MCF 10A (cell line): ENCODE measurements at places on chromosomes 11 and 22.

DNA sequence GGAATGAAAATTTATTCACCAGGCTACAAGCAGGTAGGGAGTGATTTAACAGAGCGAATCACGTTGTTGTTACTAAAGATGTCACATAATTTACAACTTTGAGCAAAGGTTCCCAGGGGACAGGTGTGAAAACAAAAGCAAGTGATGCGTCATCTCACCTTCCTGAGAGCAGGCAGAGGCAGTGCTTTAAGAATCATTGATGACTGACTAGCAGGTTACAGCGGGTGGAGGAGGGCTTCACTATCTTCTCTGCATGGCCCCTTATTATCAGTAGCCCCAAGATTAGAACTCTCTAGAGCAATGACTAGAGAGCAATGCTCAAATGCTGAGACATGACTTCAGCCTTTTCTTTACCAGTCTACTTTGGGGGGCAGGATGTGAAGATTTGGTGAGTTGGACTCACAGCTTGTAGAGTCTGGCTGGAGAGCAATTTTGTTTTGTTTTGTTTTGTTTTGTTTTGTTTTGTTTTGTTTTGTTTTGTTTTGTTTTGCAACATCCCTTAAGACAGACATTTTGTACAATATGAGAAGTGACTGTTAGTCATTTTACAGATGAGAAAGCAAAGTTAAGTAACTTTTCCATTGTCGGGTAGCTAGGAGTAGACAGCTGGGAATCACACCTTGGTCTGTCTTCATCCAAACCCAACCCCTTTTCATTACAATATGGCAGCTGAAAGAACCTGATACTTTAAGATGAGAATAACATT lies 84.8 kb downstream of the SLC1A2 start:
- H3K36me3 ChIP-seq = no peaks in the 10 kb centered on the region
- H3K4me3 ChIP-seq = no peak overlapping the region
- H3K4me1 ChIP-seq = peaks cover 23% of the 10 kb centered on the region
- no peaks in the 10 kb centered on the region for H3K27me3 ChIP-seq
- H3K27ac ChIP-seq = peak overlapping the region; percentile 44

GRCh38 chr11:112355726-112356125 lies 95.1 kb upstream of the PLET1 start:
- peak; percentile 85 for DNase-seq
- no peaks in the 10 kb centered on the region for H3K4me1 ChIP-seq
- no peaks in the 10 kb centered on the region for H3K36me3 ChIP-seq
- H3K4me3 ChIP-seq = no peak overlapping the region
- no peaks in the 10 kb centered on the region for H3K27me3 ChIP-seq
- H3K27ac ChIP-seq = no peak overlapping the region

DNA sequence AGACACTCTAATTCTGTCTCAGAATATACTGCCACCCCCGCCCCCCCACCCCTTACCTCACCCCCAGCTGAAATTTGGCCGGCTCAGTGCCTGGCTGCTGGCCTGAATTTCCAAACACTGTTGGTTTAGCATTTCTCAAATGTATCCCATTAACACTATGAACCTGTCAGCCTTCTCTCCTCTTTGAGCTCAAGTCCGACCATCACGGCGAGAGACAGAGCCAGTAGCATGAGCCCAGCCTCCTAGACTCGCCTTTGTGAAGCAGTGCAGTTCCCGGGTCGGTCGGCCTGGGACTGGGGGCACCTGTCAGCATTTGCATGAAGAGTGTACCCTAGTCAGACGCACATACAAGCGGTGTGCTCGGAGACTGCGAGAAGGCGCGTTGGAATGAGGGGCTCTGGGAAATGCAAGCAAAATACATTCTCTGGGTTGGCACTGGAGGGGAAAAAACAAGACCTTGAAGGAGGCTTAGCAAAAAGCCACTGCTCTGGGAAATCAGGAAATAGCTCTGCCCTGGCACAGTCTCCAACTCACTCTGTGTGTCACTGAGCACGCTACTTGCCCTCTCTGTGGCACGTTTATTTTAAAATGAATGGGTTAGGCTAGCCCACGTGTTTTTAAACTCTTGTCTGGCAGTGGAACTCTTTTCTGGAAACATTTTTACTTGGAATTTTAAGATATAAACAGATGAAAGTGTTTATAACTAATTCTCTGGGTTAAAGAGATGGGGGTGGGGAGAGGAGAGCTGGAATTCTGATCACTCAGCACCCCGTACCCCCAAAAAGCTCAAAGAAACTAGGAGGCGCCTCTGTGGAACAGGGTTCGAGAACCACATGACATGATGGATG lies 108.3 kb downstream of the TIMP3 start:
- no peak overlapping the region for H3K27ac ChIP-seq
- H3K27me3 ChIP-seq = no peaks in the 10 kb centered on the region
- H3K4me3 ChIP-seq = no peak overlapping the region
- no peaks in the 10 kb centered on the region for H3K36me3 ChIP-seq
- H3K4me1 ChIP-seq = no peaks in the 10 kb centered on the region
- no peak for DNase-seq

- no peak within 1 kb of the TSS for H3K4me3 ChIP-seq
- H3K27ac ChIP-seq = no peak within 1 kb of the TSS
- H3K36me3 ChIP-seq = no peaks in the 10 kb centered on the region
- peaks cover 14% of the 10 kb centered on the region for H3K4me1 ChIP-seq
Measured at GRCh38 chr11:46277622-46278386, at the start of gene CREB3L1. Gene CREB3L1, plus strand, starts transcription at chr11:46277662. Its CDS starts 450 bp downstream, at chr11:46278112.

GRCh38 chr22:19244600-19245352 lies 46.7 kb downstream of the CLTCL1 start:
- peaks cover 52% of the 10 kb centered on the region for H3K36me3 ChIP-seq
- no peak overlapping the region for H3K27ac ChIP-seq
- no peaks in the 10 kb centered on the region for H3K27me3 ChIP-seq
- no peaks in the 10 kb centered on the region for H3K4me1 ChIP-seq

DNA sequence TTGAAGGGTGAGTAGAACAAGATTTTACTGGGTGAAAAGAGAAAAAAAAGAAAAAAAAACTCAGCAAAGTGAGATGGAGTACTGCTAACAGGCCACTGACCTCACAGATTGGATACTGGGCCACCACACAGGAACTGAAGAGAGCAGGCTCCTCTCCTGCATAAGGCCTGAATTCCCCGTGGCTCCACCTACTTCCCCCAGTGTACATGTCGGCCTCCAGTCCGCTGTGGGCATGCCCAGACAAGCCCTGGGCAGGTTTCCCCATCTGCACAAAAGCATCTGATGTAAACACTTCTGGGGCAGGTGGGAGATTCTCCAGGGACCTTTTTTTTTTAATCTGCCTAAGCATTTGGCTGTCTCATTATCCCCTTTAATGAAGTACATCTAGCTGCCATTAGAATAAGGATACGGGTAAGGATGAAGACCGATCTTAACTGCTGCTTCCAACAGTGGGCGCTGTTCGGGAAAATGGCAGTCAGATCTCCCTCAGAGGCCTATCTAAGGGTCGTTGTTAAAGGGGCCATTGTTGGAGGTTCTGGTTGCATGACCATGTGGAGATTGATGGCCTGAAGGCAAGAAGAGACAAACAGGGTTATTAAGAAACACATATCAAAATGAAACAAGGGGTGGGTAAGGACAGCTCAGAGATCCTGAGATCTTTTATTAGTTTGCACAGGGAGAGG lies 48.5 kb downstream of the MS4A13 start:
- no peaks in the 10 kb centered on the region for H3K27me3 ChIP-seq
- H3K4me3 ChIP-seq = no peak overlapping the region
- H3K27ac ChIP-seq = peak overlapping the region; percentile 76
- no peaks in the 10 kb centered on the region for H3K4me1 ChIP-seq
- H3K36me3 ChIP-seq = peaks cover 4% of the 10 kb centered on the region

- H3K36me3 ChIP-seq = peaks cover 16% of the 10 kb centered on the region
- DNase-seq = no peak
- no peak overlapping the region for H3K27ac ChIP-seq
- no peak overlapping the region for H3K4me3 ChIP-seq
- peaks cover 5% of the 10 kb centered on the region for H3K4me1 ChIP-seq
- no peaks in the 10 kb centered on the region for H3K27me3 ChIP-seq
Measured at GRCh38 chr11:46601129-46601528, 7.3 kb upstream of the AMBRA1 start.

GRCh38 chr22:39662686-39663052 lies 92.1 kb downstream of the CACNA1I start:
- no peak overlapping the region for H3K27ac ChIP-seq
- no peaks in the 10 kb centered on the region for H3K4me1 ChIP-seq
- peaks cover 20% of the 10 kb centered on the region for H3K27me3 ChIP-seq

DNA sequence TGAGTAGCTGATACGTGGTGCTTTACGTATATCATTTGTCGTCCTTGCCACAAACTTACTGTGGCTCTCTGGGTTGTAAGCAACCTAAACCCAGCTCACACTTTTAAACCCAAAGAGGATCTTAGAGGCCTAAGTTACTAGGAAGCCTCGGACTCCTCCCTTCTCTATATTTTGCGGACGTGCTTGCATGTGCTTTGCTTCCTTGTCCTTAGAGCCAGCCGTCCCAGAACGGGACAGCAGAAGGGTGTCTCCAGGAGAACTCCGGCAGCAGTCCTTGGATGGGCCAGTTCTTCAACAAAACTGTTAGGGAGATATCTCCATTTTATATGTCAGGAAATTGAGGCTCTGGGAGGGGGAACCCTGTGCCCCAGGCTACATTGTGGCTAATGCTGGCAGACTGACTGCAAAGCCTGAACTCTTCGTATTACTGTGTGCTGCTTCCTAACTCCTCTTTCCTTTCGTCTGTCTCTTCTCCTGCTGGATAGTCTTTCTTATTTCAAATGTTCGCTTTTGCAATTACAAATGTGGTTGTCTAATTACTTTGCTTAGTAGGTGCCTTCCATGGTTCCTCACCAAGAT lies 33.8 kb downstream of the TNRC6B start:
- H3K27me3 ChIP-seq = no peaks in the 10 kb centered on the region
- DNase-seq = no peak
- H3K36me3 ChIP-seq = peaks cover 6% of the 10 kb centered on the region
- no peak overlapping the region for H3K27ac ChIP-seq
- H3K4me1 ChIP-seq = peaks cover 12% of the 10 kb centered on the region
- no peak overlapping the region for H3K4me3 ChIP-seq

GRCh38 chr22:26055693-26056092 lies 113.6 kb upstream of the SEZ6L start:
- no peak overlapping the region for H3K4me3 ChIP-seq
- no peak for DNase-seq
- H3K27ac ChIP-seq = no peak overlapping the region
- H3K36me3 ChIP-seq = no peaks in the 10 kb centered on the region

- H3K4me3 ChIP-seq = no peak overlapping the region
- peaks cover 14% of the 10 kb centered on the region for H3K36me3 ChIP-seq
- peak overlapping the region; percentile 96 for H3K27ac ChIP-seq
- H3K4me1 ChIP-seq = peaks cover 37% of the 10 kb centered on the region
- no peaks in the 10 kb centered on the region for H3K27me3 ChIP-seq
Measured at GRCh38 chr11:20004866-20005265, 155.4 kb downstream of the DBX1 start.

DNA sequence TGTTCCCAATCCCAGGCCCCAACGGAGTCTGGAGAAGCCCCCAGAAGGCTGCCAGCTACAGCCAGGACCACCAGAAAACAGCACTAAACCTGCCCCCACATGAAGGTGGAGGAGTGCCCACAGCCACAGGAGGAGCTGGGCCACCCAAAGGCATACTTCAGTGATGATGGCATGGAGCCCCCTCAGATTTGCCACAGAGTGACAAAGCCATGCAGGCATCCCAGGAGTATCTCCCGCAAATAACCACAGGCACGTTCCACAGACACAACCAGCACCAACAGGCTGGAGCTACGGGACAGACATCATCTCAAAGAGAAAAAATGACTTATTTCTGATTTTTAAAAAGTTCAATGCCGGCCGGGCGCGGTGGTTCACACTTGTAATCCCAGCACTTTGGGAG lies 10.6 kb downstream of the CARS1 start:
- H3K27me3 ChIP-seq = no peaks in the 10 kb centered on the region
- no peak for DNase-seq
- H3K4me3 ChIP-seq = no peak overlapping the region
- H3K4me1 ChIP-seq = peaks cover 20% of the 10 kb centered on the region

DNA sequence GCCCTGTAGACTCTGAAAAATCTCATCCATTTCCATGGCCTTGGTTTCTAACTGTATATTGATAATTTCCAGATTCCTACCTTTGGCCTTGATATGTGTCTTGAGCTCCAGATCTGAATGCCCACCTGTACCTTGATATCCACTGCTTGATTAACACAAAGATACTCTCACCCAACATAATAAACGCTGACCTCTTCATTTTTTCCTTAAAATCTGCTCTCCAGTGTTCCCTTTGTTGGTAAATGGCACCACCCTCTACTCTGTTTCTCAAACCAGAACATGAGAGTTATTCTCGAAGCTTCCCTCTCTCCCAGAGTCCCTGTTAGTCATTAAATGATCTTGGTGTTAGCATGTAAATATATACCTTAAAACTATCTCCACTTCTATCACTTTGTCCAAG lies 13.4 kb downstream of the TUG1 start:
- no peak overlapping the region for H3K27ac ChIP-seq
- no peak overlapping the region for H3K4me3 ChIP-seq
- no peaks in the 10 kb centered on the region for H3K27me3 ChIP-seq
- no peak for DNase-seq
- H3K36me3 ChIP-seq = no peaks in the 10 kb centered on the region

DNA sequence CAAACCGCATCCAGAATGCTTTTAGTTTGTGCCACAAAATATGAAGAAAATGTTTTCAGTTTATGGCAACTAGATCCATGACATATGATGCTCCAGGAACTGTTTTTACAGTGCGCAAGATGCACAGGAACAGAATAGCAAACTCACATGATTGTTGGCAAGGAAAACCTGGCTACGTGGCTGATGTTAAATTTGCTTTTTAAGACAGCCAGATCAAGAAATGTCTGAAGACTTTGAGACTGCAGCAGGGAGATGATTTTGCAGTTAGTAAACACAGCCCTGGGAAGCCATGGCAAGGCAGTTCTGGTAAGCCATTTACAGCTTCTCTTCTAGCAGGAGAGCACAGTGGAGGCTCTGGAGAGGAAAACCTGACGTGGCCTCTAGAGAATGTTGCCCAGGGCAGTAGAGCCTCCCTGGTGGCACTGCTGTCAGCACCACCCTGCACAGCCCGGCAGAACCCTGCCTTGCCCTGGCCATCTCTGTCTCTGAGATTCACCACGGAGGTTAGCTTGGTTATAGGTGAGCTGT lies 69.8 kb upstream of the TNRC6B start:
- peaks cover 5% of the 10 kb centered on the region for H3K36me3 ChIP-seq
- peaks cover 21% of the 10 kb centered on the region for H3K4me1 ChIP-seq
- H3K27me3 ChIP-seq = no peaks in the 10 kb centered on the region
- peak overlapping the region; percentile 39 for H3K27ac ChIP-seq
